ENCODE measurements at places on chromosomes 6 and 20.

- no peak for DNase-seq
Measured at GRCh38 chr6:158654960-158655489, 5.2 kb downstream of the SYTL3 start.

DNA sequence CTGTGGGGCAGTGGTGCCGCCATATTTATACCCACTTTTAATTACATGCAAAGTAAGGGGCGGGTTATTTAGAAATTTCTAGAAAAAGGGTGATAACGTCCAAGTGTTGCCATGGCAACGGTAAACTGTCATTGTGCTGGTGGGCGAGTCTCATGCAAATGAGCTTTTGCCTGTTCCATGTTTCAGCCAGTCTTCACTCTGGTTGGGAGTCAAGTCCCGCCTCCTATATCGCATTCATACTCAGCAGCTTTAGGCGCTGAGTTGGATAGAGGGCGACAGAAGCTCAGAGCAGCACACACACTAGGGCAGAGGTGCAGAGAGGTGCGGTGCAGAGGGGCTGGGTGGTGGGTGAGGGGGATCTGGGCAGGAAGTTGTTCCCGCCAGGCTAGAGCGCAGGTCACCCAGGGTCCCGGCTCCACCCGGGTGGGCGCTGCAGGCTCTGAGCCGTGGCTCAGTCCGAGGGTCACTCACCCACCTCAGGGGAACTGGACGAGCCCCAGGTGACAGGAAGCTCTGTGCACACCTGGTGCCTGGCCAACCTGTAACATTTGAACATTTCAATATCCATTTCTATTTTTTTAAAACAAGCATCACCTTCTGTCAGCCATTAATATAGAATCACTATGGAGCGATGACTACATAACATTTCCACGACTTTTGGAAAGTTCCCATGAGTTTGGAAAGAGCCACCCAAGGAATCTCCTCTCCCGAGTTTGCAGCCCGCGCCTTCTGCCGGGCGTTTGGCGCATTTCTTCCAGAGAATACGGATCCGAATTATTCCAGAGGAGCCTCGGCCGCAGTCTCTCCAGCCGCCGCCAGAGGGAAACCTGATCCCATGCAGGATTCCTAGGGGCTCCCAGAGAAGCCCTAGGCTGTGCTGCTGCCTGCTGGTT is 89.1 kb upstream of the PHACTR3 start:
- no peak for DNase-seq

- no peak for DNase-seq
Measured at GRCh38 chr6:125252891-125253290, 48.9 kb downstream of the HDDC2 start.

DNA sequence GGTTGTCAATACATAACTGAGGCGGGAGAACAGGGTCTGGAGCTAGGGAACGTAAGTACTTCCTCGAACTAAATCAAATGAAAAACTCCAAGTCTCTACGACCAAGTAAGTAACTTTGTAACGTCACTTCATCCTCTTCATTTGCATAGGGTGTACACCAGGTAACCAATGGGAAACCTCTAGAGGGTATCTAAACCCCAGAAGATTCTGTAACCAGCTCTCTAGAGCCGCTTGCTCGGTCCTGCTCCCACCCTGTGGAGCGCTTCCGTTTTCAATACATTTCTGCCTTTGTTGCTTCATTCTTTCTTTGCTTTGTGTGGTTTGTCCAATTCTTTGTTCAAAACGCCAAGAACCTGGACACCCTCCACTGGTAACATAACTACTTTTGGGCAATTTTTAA is 133.5 kb upstream of the TMEM170B start:
- DNase-seq: no peak

DNA sequence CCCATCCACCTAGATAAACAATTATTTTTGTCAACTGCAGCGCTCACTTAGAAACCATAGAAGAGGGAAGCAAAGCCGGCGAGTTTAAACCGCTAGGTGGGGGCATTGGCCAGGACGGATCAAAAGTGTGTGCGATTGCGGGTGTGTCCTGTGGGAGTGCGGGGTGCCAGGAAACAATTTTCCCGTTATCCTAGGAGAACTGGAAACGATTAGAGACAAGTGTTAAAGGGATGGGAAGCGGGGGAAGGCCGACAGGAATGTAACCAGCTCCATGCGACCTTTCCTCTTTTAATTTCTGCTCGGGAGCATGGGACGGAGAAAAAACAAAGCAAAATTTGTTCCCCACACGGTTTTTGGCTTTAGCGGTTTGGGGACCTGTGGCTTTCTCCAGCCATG is 2.8 kb upstream of the HTR1B start:
- no peak for DNase-seq

DNA sequence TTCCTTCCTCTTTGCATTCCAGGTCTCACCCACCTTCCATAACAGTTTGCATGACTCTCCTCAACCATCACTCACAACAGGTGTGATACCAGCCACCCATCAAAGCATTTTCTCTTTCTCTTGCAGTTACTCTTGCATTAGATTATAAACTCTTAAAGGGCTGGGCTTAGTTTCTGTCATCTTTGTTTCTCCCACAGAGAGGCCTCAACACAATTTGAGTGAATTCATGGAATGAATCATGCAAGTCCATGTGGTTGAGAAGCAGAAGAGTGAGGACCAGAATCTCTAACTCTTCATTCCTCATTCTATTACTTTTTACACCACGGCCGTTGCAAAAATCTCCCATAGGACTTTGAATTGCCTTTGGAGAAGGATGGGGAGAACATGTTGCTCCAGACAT is 31.4 kb downstream of the OGFRL1 start:
- no peak for DNase-seq

GRCh38 chr20:51091406-51092195 is 68.7 kb upstream of the KCNG1 start:
- no peak for DNase-seq

- DNase-seq: no peak
Measured at GRCh38 chr20:56163806-56164205, 84.7 kb upstream of the MC3R start.

DNA sequence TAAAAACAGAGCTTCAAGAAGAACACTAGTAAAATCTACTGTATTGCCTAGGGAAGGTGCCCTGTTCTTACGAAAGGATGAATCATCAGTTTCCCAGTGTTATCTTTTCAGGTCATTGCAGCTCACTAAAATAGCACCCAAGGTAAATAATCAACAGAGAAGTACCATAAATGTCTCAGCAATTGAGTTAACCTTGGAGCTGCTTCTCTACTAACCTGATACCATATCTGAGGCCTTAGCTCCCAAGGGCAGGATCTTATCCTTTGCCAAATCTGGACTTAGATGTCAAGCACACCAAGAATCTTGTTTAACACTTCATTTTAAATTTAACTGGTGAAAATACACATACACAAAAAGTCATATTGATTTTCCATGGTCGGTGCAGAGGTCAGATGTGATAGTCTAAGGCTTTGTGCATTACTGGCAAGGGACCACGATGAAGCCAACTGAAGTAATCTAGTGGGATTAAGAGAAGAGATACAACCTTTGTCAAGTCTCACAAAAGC is 81.5 kb downstream of the EDN1 start:
- DNase-seq: no peak

DNA sequence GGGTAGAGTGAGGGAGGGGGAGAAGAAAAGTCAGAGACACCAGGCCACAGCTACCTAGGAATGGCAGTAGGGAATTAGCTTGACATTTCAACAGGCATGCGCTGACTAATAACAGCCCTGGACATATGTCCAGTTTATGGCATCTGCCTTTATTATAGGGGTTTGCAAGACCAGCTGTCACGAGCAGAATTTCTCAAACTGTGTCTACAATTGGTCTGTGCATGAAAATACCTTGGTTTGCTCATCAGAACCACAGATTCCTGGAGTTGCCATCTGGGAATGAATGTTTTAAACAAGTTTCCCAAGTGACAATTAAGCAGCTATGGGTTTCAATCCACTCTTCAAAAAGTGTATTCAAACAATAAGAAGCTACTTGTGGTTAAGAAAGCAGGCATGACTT is 110.3 kb upstream of the ENPP5 start:
- no peak for DNase-seq

GRCh38 chr20:1266167-1266973 is at the start of gene SNPH:
TSS of gene SNPH (plus strand) at chr20:1266294. CDS start at chr20:1296240, 29,946 bp downstream.
- DNase-seq: no peak

- DNase-seq: no peak
Measured at GRCh38 chr6:56370561-56371211, 123.3 kb upstream of the COL21A1 start.

- DNase-seq: no peak
Measured at GRCh38 chr20:58038123-58038654, 190.3 kb downstream of the ANKRD60 start.

DNA sequence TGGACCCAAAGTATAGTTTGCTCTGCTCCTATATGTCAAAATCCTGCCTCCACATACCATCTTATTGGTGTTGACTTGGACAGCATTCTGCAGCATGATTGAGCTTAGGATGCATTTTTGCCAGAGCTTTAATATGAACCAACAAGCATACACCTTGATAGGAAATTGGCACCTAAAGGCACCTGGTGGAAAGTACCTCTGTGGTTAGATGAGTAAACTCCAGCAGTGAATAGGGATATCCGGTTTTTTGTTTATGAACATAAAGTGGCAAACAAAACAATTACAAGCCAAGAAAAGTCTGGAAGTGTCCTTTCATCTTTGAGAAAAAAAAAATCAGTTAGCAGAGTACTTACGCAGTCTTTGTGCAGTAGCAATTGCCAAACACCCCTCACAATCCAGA is 6.2 kb upstream of the CYP24A1 start:
- no peak for DNase-seq

- DNase-seq: no peak
Measured at GRCh38 chr6:135114355-135115145, 59.9 kb upstream of the HBS1L start.
